ENCODE measurements at places on chromosomes 3 and 15.
A peak's percentile ranks its signal among the peaks of the same experiment; 100 is the strongest.

- peak; percentile 84 for DNase-seq
These were observed 20.5 kb downstream of the WDR73 start for GRCh38 chr15:84633311-84634227.

DNA sequence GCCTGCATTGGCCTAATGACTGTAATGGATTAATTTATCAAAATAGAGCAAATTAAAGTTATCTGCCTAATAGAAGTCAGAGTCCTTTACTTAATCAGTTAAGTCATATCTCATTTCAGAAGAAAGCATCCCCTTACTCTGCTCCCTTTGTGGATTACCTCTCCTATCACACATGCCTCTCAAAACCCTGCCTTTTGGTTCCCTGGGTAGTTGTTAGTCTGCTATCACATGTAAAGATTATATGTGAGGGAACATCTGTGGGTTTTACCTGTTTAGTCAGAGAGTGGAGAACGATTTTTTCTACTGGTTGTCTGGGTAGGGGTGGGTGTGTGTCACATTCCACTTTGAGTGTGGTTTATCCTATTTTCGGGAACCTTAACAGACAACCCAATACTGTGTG, 16.4 kb downstream of the UBE2E2 start:
- DNase-seq, result no peak

DNA sequence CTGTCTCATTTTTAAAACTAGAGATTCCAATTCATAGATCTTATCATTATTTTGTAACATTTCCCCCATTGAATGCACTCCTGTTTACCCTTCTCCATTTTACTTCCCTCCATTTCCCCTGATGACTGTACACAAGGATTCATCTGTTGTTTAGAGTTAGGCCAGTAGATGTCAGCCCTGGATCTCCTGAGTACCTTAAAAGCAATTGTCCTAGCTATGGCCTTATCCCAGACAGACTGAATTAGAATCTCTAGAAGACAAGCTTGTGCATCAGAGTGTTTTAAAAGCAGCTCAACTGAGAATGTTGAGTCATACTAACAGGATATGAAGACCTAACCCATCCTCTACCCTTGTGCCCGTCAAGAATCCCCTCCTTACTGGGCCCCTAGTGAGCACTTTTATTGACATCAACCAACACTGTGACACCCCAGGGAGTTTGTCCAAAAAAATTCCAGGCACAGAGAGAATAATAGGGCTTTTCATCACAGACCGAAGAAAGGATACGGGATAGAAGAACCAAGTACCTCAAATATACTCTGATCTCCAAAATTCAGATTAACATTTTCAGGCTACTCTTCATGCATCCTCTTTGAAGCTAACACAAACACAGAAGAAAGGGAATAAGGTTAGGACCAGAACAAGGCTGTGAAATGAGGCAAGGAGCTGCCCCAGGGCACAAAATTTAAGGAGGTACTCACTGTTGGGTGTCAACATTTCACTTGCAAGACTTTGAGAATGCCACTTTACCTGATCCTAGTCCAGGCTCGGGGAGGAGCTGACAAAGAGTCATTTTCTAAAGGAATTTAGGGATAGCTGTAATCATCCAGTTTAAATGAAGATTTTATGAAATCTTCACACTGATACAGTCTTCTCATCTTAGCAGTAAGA, 17.1 kb downstream of the ZBED2 start:
- peak; percentile 89 for DNase-seq

GRCh38 chr3:144332868-144333267, 361.2 kb downstream of the DIPK2A start:
- DNase-seq, result no peak

DNA sequence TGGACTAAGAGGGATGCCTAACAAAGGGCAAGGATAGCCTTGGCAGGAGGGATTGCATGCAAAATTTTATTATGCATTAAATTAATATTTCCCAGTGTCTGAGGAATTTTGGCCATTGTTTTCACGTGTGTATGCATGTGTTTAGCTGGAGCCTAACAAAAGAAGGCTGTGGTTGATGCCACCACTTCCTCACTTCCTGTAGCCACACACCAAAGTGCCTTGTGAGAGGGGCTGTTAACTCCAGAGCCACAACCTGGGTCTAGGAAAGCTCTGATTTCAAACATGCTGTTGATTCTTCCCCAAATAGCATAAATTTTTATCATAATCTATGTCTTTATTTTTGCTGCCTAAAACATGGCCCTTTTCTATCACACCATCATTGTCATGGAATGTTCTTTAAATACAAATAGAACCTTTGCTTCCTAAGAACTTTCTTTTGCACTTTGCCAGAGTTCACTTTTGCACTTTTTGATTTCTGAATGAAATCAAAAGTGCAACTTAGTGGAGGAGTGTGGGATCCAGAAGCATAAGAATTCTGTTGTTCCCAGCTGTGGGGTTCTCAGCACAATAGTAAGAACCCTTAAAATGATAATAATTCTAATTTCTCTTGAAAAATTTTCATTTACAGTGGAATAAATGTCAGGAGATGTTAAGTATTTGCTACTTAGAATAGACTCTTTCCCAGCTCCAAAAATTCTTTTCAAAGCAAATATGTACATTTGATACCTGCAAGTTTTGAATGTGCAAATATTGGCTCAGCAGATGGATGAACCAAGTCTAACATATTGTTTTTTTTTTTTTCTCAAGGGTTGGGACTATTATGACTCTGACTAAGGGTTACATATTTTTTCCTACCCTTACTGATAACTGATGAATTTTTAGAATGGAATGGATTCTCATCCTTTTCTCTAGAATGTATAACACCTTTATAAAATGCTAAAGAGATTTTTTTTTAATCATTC, 35.6 kb upstream of the SPTSSB start:
- DNase-seq, result no peak

- peak; percentile 30 for DNase-seq
These were observed 27.3 kb downstream of the CCDC33 start for GRCh38 chr15:74263466-74263865.

GRCh38 chr3:36751326-36751725, 13.0 kb downstream of the DCLK3 start:
- no peak for DNase-seq

DNA sequence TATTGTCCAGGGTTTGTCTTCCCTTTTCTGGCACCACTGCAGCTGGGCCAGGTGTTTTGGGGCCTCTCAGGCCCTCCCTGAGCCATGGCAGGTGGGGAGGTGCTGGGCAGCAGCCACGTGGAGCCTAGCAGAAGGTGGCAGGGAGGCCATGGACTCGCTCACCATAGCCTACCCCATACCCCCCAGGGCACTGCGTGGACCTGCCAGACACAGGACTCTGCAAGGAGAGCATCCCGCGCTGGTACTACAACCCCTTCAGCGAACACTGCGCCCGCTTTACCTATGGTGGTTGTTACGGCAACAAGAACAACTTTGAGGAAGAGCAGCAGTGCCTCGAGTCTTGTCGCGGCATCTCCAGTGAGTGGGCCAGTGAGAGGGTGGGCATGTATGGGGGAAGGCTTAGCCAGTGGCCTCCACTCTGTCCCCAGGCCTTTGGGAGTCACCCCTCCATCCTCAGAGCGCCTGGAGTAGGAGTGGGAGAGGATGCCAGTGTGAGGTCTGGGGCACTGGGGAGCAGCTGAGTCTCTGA, 11.9 kb downstream of the SPINT1 start:
- DNase-seq, result no peak

DNA sequence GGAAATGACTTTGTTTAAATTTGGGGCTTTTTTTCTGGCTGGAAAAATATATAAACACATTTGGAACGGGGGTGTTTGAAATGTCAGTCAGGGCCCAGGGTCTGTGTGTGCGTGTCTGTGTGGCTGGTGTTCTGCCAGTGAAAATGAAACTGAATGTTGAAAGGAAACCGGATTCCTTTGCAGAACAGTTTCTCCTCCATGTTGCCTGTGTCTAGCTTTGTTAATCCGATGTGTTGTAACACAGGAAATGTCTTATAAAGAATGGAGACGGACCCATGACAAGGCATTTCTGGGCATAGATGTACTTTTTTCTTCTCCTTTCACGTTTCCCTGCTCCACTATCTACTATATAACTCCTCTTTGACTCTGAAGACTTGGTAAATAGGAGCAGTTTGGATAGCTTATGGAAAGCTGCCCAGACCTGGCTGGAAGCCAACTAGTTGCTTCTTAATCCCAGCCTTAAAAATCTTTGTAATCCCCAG, 2.8 kb downstream of the SQOR start:
- DNase-seq, result peak; percentile 85

- peak; percentile 37 for DNase-seq
These were observed at the start of gene ADAMTS9 for GRCh38 chr3:64687781-64688604. Gene ADAMTS9, minus strand, starts transcription at chr3:64688000. Its CDS starts 343 bp downstream, at chr3:64687657.

- DNase-seq, result no peak
These were observed 211.6 kb downstream of the TNIK start for GRCh38 chr3:171248426-171249111.

All from epithelial cell of esophagus (primary cell).